Activated T-helper 1 cell treated with anti-CD3 and anti-CD28 coated beads, Interleukin-12 subunit alpha, Interleukin-12 subunit beta, Interleukin-2, Interleukin-4 antibody, amounts not matched to agents 30 ng/mL and 10 ng/mL and 1 ng/mL, durations not matched to agents 14 hours and 24 hours and 36 hours (primary cell): ENCODE measurements at places on chromosomes 5 and 9.

- peaks cover 12% of the 10 kb centered on the region for H3K27me3 ChIP-seq
- no peak for DNase-seq
- H3K36me3 ChIP-seq, result no peaks in the 10 kb centered on the region
- H3K4me3 ChIP-seq, result no peak overlapping the region
These were observed 40.3 kb upstream of the NAA35 start for GRCh38 chr9:85900504-85901201.

DNA sequence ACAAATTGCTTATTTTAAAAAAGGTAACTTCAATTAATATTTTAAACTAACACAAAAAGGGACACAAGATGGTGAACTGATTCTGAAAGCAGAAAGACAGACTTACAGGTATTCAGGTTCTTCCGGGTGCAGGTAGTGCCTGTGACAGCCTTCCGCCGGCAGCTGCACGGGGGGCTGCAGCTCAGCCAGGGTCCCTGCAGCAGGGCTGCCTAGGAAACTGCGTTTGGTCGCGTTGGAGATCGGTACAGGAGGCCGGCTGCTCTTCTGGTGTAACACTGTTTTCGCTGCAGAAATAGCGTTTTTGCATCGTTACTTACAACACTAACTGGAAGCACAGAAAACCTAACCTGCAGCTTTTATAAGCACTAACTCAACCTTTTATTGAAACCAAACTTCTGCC lies 80.0 kb downstream of the CAMSAP1 start:
- no peak overlapping the region for H3K4me3 ChIP-seq
- DNase-seq, result no peak
- no peaks in the 10 kb centered on the region for H3K4me1 ChIP-seq
- no peaks in the 10 kb centered on the region for H3K27me3 ChIP-seq
- peaks cover 16% of the 10 kb centered on the region for H3K36me3 ChIP-seq

DNA sequence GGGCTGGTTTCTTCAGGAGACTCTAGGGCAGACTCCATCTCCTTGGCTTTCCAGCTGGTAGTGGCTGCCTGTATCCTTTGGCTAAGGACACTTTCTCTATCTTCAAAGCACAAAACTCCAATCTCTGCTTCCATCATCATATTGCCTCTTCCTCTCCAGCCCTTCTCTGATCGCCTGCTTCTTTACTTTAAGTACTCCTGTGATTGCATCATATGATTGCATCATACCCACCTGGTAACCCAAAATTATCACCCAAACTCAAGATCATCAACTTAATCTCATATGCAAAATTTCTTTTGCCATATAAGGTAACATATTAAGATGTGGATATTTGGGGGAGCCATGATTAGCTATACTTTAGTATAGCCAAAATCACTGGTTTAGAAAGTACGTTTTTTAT lies 1092.6 kb upstream of the CDH6 start:
- H3K27me3 ChIP-seq, result no peaks in the 10 kb centered on the region
- H3K27ac ChIP-seq, result no peak overlapping the region
- no peak overlapping the region for H3K4me3 ChIP-seq
- no peak for DNase-seq
- H3K4me1 ChIP-seq, result no peaks in the 10 kb centered on the region
- H3K36me3 ChIP-seq, result no peaks in the 10 kb centered on the region

- peaks cover 51% of the 10 kb centered on the region for H3K4me1 ChIP-seq
- peaks cover 27% of the 10 kb centered on the region for H3K36me3 ChIP-seq
- H3K4me3 ChIP-seq, result peak overlapping the region; percentile 97
- H3K27me3 ChIP-seq, result no peaks in the 10 kb centered on the region
These were observed 832 bp downstream of the LMBRD2 start for GRCh38 chr5:36150676-36151433.

GRCh38 chr5:88502179-88503040 lies 233.8 kb upstream of the TMEM161B start:
- H3K27ac ChIP-seq, result peak overlapping the region; percentile 84
- H3K27me3 ChIP-seq, result peaks cover 15% of the 10 kb centered on the region
- DNase-seq, result no peak
- no peaks in the 10 kb centered on the region for H3K36me3 ChIP-seq

DNA sequence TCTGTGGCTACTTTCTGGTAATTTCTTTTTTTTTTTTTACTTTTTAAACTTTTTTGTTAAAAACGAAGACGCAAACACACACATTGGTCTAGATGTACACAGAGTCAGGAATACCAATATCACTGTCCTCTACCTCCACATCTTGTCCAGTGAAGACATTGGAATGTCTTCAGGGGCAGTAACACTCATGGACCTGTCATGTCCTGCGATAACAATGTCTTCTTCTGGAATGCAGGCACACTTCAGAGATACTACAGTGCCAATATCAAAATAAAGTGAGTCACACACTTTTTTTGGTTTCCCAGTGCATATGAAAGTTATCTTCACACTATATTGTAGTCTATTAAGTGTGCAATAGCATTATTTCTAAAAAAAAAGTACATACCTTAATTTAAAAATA lies 175.9 kb downstream of the ARRDC3 start:
- H3K27ac ChIP-seq, result no peak overlapping the region
- H3K36me3 ChIP-seq, result no peaks in the 10 kb centered on the region
- no peaks in the 10 kb centered on the region for H3K4me1 ChIP-seq
- peaks cover 4% of the 10 kb centered on the region for H3K27me3 ChIP-seq
- DNase-seq, result no peak

DNA sequence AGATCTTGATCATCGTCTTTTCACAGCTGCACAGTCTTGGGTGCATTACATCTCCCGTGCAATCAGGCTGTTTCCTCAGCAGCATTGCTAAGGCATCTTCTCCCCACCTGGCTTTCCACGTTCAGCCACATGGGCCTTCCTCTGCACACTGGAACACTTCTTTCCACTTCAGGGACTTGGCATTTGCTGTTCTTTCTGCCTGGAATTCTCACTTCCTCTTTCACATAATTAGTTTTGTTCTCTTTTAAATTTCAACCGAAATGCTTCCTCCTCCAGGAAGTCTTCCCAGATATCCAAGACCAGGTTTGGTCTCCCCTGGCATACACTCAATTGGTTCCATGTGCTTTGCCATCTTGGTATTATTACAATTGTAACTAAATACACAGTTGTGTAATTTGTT lies 43.8 kb downstream of the WHRN start:
- DNase-seq, result no peak
- H3K27me3 ChIP-seq, result peaks cover 3% of the 10 kb centered on the region
- H3K4me3 ChIP-seq, result no peak overlapping the region
- H3K36me3 ChIP-seq, result no peaks in the 10 kb centered on the region
- peaks cover 7% of the 10 kb centered on the region for H3K4me1 ChIP-seq
- H3K27ac ChIP-seq, result no peak overlapping the region

DNA sequence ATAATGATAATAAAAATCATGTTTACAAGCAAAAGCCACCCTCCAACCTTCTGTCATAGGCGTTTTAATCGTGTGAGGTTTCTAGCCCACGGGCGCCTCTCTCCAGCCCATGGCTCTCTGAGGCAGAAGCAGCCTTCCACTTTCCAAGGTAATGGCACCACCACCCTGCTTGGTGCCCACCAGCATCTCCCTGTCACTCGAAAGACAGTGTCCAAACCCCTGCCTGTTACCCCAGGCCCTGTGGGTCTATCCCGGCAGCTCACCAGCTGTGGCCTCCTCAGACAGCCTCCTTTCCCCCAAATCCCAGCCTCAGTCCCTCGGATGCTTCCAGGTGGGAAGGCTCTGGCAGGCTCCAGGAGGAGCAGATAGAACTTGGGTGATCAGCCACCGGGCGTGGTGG lies 123.8 kb upstream of the LPCAT1 start:
- H3K4me3 ChIP-seq, result no peak overlapping the region
- no peaks in the 10 kb centered on the region for H3K36me3 ChIP-seq
- DNase-seq, result no peak

- no peaks in the 10 kb centered on the region for H3K27me3 ChIP-seq
- H3K4me3 ChIP-seq, result peak overlapping the region; percentile 12
- no peak for DNase-seq
- H3K27ac ChIP-seq, result peak overlapping the region; percentile 58
- peaks cover 12% of the 10 kb centered on the region for H3K36me3 ChIP-seq
These were observed 69.8 kb upstream of the TNFSF8 start for GRCh38 chr9:115000217-115000639.

GRCh38 chr5:82734347-82734746 lies 342.8 kb downstream of the TMEM167A start:
- no peaks in the 10 kb centered on the region for H3K27me3 ChIP-seq
- DNase-seq, result no peak
- no peak overlapping the region for H3K4me3 ChIP-seq

DNA sequence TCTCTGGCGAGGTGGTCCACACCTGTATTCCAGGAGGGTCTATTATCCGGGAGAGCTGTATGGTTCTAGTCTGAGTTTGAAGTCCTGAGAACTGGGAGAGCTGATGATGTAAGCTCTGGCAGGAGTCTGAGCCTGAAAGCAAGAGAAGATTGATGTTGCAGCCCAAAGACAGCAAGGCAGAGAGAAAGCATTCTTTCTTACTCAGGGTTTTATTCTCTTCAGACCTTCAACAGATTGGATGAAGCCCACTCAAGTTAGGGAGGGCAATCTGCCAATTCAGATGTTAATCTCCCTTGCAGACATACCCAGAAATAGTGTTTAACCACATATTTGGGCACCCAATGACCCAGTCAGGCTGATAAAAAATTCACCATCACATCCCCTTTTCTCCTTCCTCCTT lies 159.1 kb downstream of the CCDC171 start:
- H3K27me3 ChIP-seq, result peaks cover 3% of the 10 kb centered on the region
- no peak overlapping the region for H3K4me3 ChIP-seq
- no peaks in the 10 kb centered on the region for H3K4me1 ChIP-seq
- DNase-seq, result no peak

- no peaks in the 10 kb centered on the region for H3K36me3 ChIP-seq
- no peak overlapping the region for H3K27ac ChIP-seq
- DNase-seq, result no peak
- no peaks in the 10 kb centered on the region for H3K4me1 ChIP-seq
These were observed 124.9 kb downstream of the TMEM167A start for GRCh38 chr5:82952326-82952725.
